Activated gamma-delta T cell (primary cell): ENCODE measurements at places on chromosomes 3 and 15.

GRCh38 chr3:58719684-58720083 is 53.1 kb upstream of the FAM3D start:
- DNase-seq: no peak

- DNase-seq: no peak
These were observed 345.0 kb downstream of the GRM7 start for GRCh38 chr3:7205962-7206361.

GRCh38 chr3:155736381-155736780 is 8.5 kb downstream of the PLCH1 start:
- DNase-seq: no peak

GRCh38 chr3:33277193-33277882 is at the start of gene FBXL2:
Gene FBXL2, plus strand, starts transcription at chr3:33277442. Its CDS starts 71 bp downstream, at chr3:33277513.
- no peak for DNase-seq

- no peak for DNase-seq
These were observed 183.5 kb upstream of the PRICKLE2 start for GRCh38 chr3:64408770-64409169.
